ENCODE measurements at places on chromosomes 6 and 20. TPM values are rescaled to one million over a fixed set of nuclear protein-coding genes. Genes with fewer than 3 reads are reported as not detected.

- no peak for DNase-seq
Measured at GRCh38 chr6:1817033-1817761, 207.5 kb downstream of the FOXC1 start.

- DNase-seq, result no peak
Measured at GRCh38 chr20:51531141-51531710, 11.3 kb downstream of the NFATC2 start.

DNA sequence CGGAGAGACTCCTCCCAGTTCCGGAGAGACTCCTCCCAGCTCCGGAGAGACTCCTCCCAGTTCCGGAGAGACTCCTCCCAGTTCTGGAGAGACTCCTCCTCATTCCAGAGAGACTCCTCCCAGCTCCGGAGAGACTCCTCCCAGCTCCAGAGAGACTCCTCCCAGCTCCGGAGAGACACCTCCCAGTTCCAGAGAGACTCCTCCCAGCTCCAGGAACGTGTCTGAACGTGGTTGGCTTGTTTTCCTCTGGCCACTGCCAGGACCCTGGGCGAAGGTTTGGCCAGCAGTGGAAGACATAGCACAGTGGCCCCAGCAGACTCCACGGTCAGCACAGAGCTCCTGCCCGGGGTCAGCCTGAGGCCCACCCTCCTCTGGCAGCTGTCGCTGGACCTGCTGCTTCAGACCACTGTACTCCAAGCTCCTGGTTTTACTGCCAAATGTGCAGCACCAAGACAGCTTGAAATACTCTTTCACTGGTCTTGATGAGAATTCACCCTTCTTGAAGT is 122.3 kb upstream of the AFDN start:
- DNase-seq, result no peak

- no peak for DNase-seq
Measured at GRCh38 chr6:3314621-3315467, 56.1 kb downstream of the PSMG4 start.

DNA sequence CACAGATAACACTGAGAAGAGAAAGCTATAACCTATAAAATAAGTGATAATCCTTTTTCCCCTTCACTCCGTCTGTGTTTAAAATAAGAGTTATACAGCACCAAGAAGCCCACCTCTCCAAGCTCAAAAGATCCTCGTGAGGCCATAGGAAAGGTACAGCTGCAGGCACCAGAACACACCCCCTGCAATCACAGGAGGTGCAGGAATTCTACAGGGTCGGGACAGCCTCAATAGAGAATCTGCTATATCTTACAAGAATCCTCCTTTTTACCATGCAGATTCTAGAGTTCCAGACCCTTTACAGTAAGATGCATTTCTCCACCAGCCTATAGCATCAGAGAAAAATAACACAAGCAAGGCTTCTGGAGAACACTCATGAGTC is 5.0 kb upstream of the ADGRF1 start:
- no peak for DNase-seq

DNA sequence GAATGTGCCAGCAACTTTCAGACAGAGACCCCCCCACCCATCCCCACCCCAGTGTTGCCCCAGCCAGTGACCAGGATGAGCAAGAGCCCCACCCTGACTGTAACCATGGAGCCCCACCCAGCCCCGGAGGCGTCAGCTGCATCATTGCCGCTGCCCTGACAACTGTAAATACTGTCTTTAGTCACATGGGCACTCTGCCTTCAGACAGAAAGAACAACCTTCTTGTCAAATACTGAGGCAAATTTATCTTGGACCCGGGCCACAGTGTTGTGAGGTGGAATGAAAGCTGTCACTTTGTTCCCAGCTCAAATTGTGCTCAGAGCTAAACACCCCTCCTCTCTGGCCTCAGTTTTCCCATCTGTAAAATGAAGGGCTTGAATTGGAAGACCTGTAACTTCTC is 23.7 kb downstream of the MOCS3 start:
- no peak for DNase-seq

DNA sequence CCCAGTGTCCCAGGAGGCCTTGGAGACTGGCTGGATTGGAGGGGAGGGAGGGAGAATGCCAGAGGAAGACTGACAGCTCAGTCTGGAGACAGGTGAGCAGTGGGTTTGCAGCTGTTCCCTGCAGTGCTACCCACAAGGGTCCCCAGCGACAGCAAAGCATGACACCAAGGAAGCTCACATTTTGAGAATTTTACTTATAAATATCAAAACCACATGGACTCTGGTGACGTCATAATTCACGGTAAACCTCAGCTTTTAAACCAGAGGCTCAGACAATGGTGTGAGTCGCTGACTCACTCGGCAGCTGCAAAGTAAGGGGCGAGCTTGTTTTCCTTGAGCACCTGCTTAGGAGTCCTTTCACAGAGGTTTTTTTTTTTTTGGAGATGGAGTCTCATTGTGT is 65.2 kb downstream of the THBS2 start:
- DNase-seq, result no peak

- DNase-seq, result no peak
Measured at GRCh38 chr20:33465481-33466302, 22.1 kb upstream of the SNTA1 start.

- DNase-seq, result no peak
Measured at GRCh38 chr20:46551522-46552381, 1.3 kb upstream of the OCSTAMP start.

DNA sequence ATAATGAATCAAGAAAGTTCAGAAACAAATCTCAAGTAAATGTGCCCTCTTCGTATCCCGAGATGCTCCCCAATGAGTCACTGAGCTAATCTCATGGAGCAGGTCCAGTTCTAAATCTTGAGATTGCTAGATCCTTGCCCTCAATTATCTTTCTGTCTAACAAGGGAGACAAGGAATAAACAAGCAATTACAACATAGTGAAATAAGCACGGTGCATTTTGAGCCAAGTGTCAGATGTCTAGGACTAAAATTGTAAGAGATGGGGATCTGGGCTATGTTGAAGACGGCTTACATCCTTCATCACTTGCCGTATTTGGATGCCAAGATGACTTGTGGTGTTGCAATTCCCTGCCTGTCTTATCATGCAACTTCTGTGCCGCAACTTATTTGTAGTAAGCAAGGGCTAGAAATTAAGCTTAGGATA is 56.5 kb upstream of the ADGRF1 start:
- no peak for DNase-seq

GRCh38 chr6:28747083-28747630 is 176.6 kb downstream of the TRIM27 start:
- no peak for DNase-seq

DNA sequence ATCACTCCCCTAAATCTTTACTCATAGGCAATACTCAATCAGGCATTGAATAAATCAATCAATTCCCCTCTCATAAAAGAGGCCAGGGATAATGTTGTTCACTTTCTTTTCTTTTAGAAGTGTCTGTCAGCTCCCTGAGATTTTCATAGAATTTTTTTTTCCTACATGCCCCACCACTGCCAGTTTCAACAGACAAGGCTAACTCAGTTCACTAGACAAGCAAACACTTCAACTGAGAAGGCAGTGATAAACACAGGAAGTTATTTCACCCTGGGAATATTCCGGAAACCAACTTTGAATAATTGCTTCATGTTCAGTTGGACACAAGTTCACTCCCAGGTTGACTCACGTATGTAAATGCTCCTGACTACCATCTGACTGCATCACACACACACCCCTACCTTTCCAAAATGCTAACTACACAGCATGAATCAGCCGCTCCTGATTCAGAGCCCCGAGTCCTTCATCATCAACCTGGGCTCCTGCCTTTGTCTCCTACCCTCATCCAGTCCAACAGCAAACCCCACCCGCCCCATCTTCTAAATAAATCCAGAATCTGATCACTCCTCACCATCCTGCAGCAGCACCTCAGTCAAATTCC is 143.9 kb downstream of the BCAS1 start:
- DNase-seq, result no peak

GRCh38 chr6:3196770-3197169 is 30.7 kb downstream of the TUBB2B start:
- DNase-seq, result no peak

Gene TSPO2
- 0.86 TPM for total RNA-seq

Gene MARCKS
- total RNA-seq, result 16.2 TPM

Gene ZBTB9
- 2.5 TPM for total RNA-seq

Gene PACRG
- 0.49 TPM for total RNA-seq

Gene TREM1
- total RNA-seq, result 0.88 TPM

Gene ADGRF4
- total RNA-seq, result not detected

Measured in right lobe of liver (tissue), 6 donors.